SJSA1 (cell line): ENCODE measurements at places on chromosomes 12 and 14. TPM values are rescaled to one million over a fixed set of nuclear protein-coding genes. Genes with fewer than 3 reads are reported as not detected.

DNA sequence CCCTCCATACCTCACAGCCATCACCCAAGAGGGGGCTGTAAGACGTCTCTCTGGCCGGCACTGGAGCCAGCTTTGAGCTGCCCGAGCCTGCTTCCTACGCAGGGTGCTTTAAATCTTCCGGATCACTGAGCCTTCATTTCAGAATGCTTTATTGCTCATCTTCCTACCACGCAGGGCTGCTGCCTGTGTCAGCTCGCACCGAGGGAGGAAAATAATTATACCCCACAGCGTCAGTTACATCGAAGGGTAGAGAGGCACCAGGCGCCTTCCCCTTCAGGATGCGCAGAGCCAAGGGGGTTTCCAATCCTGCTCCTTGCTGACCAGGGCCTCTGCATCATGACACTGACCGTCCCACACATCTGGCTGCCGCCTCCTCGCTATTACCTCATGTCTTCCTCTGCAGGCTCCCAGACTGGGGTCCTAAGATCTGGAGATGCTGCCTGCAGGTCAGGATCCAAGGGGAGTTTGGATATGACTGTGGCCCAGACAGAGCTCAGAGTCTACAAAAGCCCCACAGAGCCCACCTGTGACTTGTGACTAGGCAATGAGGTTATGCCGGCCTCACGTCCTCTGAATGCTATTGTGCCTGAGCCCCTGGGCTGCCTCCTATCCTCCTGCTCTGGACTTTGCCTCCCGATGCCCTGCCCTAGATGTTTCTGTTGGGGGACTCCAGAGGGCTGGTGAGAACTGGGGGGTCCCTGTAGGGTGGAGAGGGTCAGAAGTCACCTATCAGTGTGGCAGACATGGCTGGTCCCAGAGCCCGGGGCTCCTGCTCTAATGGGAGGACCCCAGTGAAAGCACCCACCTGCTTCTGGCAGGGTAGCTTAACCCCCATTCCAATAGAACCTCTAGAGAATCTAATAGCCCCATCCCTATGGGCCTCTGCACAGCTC is 220.3 kb upstream of the RTL1 start:
- peak; percentile 17 for DNase-seq
- H3K36me3 ChIP-seq = no peaks in the 10 kb centered on the region
- no peak overlapping the region for H3K4me3 ChIP-seq
- no peak overlapping the region for H3K27ac ChIP-seq
- H3K4me1 ChIP-seq = no peaks in the 10 kb centered on the region

Gene ASCL1
- not detected in 2 replicates for total RNA-seq

DNA sequence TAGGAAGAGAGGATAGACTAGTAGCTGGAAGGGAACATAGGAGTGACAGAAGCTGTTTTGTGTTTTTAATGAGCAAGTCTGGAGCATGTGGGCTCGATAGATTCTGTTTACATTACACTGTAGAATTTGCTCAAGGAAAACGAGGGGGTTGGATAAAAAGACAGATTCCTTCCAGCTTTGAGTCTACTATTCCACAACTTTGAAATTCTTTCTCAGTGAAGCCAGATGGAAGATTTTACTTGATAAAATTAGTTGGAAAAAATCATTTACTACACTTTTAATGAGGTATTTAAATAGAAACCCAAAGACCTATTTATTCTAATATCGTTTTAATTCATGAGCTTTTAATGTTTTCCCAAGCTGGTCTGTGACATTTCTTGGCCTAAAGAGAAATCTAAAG is 19.5 kb upstream of the EPS8 start:
- DNase-seq = peak; percentile 13
- no peaks in the 10 kb centered on the region for H3K36me3 ChIP-seq
- no peaks in the 10 kb centered on the region for H3K27me3 ChIP-seq
- H3K27ac ChIP-seq = no peak overlapping the region

Gene NKX2-1
- total RNA-seq = not detected in 2 replicates

Gene OASL
- not detected in 2 replicates for total RNA-seq
